ENCODE measurements at places on chromosomes 1 and 21.

DNA sequence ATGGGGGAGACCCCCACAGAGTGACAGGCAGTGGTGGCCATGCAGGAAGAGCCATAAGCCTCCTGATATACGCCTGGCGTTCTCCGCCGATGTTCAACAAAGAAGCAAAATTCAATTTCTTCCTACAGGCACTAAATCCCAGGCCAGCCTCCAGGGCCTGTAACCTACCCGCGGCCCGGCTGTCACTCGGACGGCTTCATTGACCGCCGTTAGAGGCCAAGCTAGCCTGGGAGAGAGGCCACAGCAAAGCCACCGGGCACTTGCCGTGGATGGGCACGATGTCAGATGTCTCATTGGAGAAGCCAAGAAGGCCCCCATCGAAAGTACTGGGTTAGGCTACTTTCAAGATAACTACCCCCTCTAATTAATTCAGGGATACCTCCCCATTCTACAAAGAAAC lies 9.7 kb downstream of the ADGRB2 start:
- no peak for DNase-seq

DNA sequence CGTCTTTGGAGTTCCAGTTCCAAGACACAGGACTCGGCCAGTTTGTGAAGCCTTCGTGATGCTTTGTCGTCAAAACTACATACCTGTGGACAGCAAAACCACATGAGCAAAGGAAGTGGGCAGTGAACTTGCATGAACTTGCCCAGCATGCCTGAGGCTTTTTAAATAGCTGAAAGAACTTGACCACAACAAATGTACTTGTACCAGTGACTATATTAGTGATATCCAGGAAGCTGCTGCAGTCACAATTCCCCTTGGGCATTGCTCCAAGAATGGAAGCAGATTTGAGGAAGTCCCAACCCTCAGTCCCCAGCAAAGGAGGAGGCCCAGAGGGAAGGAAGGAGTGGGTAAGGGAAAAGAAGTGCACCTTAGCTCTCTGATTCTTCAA lies 2.6 kb downstream of the FUCA1 start:
- DNase-seq = no peak

- no peak for DNase-seq
Observed at GRCh38 chr1:213931836-213932235, 55.9 kb upstream of the PROX1 start.

DNA sequence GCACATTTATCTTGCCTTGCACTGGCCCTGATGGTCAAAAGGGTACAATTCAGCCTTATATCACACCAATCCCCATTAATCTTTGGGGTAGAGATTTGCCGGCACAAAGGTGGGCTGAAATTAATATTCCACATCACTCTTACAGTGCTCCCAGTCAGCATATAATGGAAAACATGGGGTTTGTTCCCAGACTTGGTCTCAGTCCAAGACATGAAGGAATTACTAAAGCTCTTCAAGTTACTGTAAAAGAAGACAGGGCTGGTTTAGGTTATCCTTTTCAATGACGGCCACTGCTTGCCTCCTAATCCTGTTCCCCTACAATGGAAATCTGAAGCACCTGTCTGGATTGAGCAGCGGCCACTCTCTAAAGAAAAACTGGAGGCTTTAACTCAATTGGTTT lies 160.7 kb downstream of the IER5 start:
- no peak for DNase-seq

DNA sequence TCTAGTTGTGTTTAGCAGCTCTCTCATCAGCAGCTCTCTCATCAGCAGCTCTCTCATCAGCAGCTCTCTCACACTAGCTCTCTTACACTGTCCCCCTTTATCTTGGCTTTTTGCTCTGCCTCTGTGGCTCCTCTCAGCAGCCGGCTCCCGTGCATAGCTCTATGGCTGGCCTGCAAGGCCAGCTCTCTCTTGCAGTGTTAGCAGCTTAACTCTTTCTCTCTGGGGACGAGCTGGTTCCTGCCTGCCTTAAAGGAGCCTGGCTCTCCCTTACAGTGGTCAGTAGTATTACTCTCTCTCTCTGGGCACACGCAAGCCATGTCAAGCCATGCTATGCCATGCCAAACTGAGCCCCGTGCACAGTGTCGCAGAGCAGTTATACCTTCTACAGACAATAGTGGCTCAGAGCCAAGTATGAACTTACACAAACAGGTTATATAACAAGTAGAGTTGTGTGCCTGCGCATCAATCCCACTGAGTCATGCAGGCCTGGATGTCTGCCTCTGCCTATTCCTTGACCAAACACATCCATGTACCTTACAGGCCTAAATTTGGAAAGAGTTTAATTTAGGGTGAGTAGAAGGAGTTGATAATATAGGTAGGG lies 295.9 kb downstream of the TPR start:
- no peak for DNase-seq

GRCh38 chr1:241323514-241324195 lies 33.4 kb downstream of the RGS7 start:
- peak; percentile 40 for DNase-seq

DNA sequence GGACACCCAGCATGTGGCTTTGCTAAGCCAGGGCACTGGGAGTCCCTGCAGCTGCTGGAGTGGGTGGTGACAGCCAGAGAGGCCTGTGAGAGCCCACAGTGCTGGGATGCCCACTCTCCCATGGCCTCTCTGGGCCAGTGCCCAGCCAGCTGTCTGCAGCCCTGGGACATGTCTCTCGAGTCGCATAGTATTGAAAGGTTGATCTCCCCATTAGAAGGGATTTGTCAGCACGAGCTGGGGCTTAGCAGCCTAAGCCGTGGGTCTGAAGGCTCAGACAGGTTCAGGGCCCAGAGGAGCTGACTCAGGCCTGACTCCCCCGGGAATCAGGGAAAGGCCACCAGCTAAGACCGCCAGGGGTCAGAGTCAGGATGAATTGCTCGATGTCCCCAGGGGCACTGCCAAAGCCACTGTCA lies 53.5 kb downstream of the FOXD2 start:
- no peak for DNase-seq

DNA sequence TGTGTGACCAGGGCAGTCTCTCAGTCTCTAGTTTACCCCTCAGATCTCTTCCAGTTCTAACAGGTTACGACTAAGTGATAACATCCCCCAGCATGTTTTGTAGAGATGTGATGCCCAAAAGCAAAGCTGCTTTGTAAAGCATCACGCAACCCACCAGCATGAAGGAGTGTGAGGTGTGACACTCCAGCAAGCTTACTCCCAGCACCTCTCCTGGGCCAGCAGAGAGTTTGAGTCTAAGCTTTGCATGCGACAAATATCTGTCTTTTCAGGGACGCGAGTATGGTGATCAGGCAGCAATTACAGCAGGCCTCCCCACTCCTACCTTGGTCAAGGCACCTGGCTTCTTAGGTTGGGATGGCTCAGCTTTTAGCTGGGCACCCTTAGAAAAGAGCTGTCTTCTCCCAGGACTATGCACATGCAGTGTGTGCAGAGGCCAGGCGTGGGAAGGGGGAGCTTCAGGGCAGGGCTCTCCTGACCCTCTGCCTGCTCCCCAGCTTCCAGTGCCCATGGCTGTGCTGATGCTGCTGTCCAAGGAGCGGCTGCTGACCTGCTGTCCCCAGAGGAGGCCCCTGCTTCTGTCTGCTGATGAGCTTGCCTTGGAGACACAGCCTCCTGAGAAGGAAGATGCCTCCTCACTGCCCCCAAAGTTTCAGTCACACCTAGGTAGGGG lies 48.2 kb downstream of the ELK4 start:
- no peak for DNase-seq

GRCh38 chr1:183898001-183898396 lies 93.1 kb downstream of the RGL1 start:
- no peak for DNase-seq

DNA sequence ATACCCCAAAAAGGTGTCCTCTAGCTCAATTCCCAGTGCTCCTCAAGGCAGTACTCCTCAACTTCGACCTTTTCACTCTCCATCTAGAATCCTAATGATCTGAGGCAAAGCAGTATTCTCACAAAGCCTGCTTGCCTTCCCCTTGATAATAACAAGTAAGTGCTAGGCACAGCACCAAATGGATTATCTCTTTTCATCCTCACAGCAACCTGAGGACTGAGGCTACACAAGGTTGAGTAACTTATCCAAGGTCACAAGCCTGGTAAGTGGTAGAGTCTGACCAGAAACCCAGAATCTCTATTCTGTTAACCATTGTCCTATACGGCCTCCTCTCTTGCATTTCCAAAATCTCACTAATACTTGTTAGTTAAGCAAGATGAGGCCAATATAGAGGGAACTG lies 5.1 kb downstream of the SYDE2 start:
- DNase-seq = no peak

GRCh38 chr1:235067396-235068157 lies 61.1 kb downstream of the TOMM20 start:
- no peak for DNase-seq

All from activated CD4-positive, alpha-beta T cell treated with anti-CD3 and anti-CD28 coated beads, Interleukin-2, amount 10 ng/mL, durations not matched to agents 7 days and 5 days (primary cell).